Stimulated activated CD4-positive, alpha-beta T cell treated with anti-CD3 and anti-CD28 coated beads, Interleukin-12 subunit alpha, Interleukin-12 subunit beta, amount 100 ng/mL, for 4 hours (primary cell): ENCODE measurements at places on chromosomes 2 and 18.
A peak's percentile ranks its signal among the peaks of the same experiment; 100 is the strongest.

GRCh38 chr2:55743583-55743982, 49.9 kb upstream of the PNPT1 start:
- no peak for DNase-seq

DNA sequence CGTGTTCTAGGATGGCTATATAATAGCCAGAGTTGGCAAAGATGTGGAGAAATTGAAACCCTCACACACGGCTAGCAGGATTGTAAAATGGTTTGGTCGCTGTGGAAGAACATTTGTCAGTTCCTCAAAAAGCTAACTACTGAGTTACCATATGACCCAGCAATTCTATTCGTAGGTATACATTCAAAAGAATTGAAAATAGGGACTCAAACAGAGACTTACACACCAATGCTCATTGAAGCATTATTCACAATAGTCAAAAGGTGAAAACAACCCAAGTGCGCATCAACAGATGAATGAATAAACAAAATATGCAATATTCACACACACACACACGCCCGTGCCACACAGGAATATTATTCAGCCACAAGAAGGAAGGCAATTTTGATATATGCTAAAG, 98.7 kb downstream of the PLA2R1 start:
- DNase-seq, result no peak

DNA sequence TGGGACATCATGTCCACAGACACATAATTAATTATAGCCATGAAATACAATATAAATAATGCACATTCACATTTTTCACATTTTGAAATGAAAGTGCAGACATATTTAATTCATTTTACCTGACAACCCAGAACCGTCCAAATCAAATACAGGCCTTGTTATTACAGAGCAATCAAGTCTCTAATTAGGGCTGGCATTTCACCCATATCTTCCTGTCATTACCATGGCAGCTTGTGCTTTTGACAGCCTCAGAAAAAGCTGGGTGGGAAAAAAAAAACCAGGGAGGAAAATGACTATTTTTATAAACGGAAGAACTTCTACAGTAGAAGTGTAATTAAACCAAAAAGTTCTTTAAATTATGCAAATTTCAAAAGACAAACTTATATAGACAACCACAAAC, 436.4 kb downstream of the FBXO15 start:
- DNase-seq, result no peak

DNA sequence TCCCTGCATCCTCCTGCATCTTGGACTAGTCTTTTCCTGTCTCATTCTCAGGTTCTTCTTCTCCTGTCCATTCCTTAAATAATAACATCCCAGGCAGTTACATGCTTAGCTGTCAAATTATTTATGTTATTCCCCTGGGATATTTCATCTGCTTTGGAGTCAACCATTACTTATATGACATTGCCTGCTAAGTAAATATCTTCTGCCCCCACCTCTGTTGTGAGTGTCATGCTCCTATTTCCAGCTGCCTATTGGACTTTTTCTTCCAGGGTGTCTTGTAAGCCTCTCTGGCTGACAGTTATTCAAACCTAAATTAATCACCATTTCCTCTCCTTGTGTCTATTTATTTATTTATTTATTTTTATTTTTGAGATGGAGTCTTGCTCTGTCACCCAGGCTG, 124.7 kb upstream of the RASGRP3 start:
- DNase-seq, result no peak

- DNase-seq, result no peak
Observed at GRCh38 chr2:202577250-202578183, 57.3 kb upstream of the FAM117B start.

DNA sequence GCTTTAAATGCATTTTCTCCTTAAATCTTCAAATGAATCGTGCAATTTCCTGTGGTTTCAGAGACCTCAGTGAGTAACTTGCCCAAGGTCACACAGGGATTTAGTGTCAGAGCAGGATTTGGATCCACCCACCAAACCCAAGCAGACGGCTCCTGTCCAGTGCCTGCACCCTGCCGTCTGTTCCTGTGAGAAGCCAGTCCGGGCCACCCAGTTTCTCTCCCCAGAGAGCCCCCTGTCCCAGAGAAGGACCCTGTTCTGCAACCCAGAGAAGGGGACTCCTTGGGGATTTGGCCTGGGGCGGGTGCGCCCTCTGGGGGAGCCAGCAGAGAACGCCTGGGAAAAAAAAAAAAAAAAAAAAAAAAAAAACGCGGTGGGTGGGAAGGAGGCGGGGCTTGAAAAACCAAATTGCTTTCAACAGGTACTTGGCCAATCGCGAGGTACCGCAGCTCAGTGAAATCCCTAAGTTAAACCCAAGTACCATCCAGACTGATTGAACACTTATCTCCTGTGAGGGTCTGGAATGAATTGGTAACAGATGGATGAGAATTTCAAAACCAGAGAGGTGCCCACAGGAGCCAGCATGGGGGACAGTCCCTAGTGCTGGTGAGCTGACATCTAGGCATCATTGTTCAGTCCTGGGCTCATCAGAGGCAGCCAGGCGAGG, 30.9 kb upstream of the REEP1 start:
- peak; percentile 28 for DNase-seq

- DNase-seq, result no peak
Observed at GRCh38 chr2:136281281-136282114, 163.5 kb upstream of the CXCR4 start.

DNA sequence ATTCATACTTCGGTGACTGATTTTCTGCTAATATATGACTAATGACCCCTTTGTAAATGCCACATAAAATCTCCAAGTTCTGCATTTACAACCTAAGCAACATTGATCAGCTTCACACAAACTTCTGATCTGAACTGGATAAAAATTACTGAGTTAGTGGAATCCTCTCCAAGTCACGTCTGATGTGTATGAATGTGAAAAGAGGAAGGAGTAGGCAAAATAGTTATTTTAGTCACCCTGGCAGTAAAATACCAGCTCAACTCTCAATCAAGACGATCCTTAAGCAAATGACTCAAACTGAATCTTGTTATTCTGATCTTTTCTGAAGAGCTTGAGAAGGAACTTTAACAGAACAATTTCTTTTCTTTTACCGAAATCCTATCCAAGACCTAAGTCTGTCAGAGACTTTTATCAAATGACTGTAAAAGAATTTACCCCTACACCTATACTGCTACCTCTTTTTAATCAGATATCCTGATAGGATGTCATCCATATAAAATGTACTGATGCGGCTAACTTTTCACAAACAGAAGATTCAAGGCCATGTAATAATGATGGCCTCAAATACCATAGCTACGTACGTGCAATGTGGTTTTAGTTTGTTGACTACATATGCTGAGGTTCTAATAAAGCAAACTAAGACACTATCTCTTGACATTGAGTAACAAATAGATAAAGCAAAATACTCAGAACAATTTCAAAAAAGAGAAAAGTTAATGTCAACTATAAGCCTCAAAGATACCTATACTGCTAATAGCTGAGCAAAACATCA, 23.7 kb downstream of the CUL3 start:
- no peak for DNase-seq

DNA sequence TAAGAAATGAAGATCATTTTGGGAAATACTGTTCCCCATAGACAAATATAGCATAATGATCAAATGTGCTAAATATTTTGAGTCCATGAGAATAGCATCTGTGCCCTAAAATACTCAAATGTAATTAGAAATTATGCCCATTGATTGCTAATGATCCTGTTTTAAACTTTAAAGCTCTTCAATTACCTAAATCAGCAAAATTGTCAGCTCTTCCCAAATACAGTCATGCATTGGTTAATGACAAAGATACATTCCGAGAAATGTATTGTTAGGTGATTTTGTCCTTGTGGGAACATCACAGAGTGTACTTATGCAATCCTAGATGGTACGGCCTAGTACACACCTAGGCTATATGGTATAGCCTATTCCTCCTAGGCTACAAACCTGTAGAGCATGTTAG, 89.7 kb downstream of the NEB start:
- DNase-seq, result no peak

- DNase-seq, result no peak
Observed at GRCh38 chr2:238597638-238598528, 171.2 kb downstream of the ASB1 start.

GRCh38 chr2:156099382-156099781, 233.1 kb downstream of the NR4A2 start:
- no peak for DNase-seq

DNA sequence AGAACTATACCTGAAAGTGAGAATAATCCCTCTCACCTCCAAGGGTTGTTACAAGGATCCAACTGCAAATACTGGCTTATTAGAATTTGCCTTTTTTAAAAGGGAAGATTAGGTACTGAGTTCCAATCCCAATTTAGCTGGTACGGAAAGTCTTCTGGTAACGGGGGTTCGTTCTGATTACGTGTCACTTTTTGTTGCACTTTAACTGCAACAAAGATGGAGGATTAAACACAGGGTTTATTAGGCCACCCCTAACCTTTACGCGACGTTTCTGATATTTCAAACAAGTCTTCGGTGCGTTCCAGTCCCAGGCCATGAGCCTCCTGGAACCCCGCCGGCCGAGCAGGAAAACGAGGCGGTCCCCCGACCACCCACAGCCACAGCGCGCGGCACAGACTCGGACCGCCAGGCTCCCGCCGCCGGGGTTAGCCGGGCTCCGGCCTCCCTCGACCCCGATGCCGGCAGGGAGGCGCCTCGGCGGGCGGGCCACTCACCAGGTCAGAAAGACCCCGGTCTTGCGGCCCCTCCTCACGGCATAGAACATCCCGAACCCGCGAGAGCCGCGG, 411 bp downstream of the RNASEH1 start:
- DNase-seq, result no peak

DNA sequence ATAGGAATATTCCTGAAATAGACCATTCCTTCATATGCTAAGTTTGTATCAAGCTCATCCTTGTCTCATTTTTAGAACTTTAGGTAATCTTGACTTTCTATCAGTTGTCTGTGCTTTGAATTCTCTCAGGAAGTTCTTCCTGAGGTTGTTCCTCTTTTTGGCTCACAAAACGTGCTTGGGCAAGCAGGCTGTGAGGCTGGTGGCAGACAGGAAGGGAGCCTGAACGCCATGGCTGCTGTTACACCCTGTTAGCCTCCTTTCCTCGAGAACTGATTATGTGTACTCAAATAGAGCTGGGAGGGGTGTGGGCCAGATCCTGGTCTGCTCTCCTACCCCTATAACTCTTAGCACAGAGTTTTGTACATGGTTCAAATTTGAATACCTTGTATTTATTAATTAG, 136.4 kb upstream of the CELF4 start:
- no peak for DNase-seq

DNA sequence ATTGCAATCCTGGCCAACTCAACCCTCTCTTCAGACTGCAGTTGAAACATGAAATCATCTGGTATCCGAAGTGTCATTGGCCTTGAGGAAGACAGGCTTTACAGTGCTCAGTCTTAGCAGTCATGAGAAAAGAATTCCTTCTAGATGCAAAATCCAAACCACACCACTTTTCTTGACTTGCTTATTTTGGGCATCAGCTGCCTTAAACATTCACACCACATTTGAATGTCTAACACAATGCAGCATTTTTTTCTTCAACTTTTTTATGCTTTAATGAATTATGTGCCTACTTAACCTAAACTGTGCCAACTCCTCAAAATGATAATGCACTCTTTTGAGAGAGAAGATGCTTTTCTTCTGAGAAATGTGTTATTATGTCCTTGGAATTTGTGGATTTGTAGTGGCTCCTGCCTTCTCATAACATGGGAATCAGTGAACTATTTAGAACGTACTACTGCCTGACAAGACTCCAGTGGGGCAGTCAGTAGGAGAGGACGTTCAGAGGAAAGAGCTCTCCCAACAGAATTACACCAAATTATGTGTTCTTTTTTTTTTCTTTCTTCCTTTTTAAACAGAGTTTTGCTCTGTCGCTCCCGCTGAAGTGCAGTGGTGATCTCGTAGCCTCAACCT, 3.2 kb upstream of the FAM98A start:
- DNase-seq, result no peak
